ENCODE measurements at places on chromosomes 13 and 19. TPM values are rescaled to one million over a fixed set of nuclear protein-coding genes. Genes with fewer than 3 reads are reported as not detected.

- DNase-seq, result no peak
Observed at GRCh38 chr13:38564256-38565150, 122.4 kb upstream of the FREM2 start.

DNA sequence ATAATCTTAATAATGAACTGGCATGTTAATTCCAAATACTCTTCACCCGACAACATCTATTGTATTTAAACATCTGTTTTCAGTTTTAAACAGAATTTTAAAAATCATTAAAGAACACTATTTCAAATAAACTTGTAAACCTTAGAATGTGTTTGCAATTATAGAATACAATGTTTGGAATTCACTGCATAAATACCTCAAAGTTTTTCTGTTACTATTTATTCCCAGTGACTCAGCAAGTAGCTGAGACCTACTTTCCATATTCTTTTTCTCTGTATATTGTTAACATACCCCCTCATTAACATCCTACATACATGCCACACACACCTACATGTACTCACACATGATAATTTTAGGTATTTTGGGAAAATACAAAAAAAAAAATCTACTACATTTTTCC, 1134.3 kb downstream of the SLITRK1 start:
- no peak for DNase-seq

DNA sequence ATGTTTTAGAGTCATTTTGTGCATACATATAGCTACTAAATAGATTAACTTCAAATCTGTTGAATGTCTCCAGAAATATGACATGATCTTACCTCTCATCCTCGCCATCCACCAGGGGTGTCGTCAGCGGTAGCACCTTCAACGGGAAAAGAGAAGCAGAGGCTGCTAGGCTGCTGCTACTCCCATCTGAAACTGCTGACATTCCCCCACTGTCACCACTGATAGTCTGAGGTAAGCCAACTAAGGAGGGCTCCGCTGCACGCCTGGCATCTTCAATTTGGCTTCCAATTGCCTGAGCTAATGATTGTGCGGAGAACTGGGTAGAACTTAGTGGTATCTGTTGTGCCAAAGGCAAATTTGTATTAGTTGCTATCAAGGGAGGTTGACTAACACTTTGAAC, 3.1 kb downstream of the TSC22D1 start:
- no peak for DNase-seq

GRCh38 chr19:14544977-14545715, 15.8 kb downstream of the TECR start:
- DNase-seq, result no peak

Gene AMER2
- not detected for total RNA-seq
